Cerebellum (tissue), 4 donors: ENCODE measurements at places on chromosomes 1 and 21. TPM values are rescaled to one million over a fixed set of nuclear protein-coding genes. Genes with fewer than 3 reads are reported as not detected.
A peak's percentile ranks its signal among the peaks of the same experiment; 100 is the strongest.

- no peak for DNase-seq
Measured at GRCh38 chr1:245829826-245830225, 675.0 kb downstream of the KIF26B start.

GRCh38 chr1:96104906-96105305 is 616.7 kb upstream of the PTBP2 start:
- no peak for DNase-seq

DNA sequence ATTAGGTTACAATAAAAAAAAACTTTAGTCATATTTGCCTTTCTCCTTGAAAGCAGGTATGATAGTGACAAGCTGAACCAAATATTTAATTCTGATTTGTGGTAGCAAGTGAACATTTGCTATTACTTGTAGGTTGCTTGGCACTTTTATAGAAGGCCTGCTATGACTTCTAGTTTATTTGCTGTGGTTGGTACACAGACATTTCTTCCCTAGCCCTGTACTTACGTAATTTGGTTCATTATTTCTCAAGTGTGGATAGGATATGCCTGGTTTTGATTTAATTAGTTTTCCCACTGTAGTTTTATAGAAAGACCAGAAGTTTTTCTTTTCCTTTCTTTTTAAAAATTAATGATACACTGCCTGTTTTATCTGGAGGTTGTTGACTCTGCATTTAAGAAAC is 55.9 kb downstream of the PPP2R5A start:
- DNase-seq, result no peak

GRCh38 chr1:66809245-66809644 is 8.2 kb upstream of the INSL5 start:
- DNase-seq, result no peak

GRCh38 chr21:33894736-33895288 is 20.8 kb downstream of the ATP5PO start:
- DNase-seq, result peak; percentile 73

- DNase-seq, result no peak
Measured at GRCh38 chr21:36040389-36040788, 19.9 kb downstream of the SETD4 start.

RGS8 gene
- 75.3 TPM for total RNA-seq

MIXL1 gene
- total RNA-seq, result 0.18 TPM
